ENCODE measurements at places on chromosomes 12 and 14. TPM values are rescaled to one million over a fixed set of nuclear protein-coding genes. Genes with fewer than 3 reads are reported as not detected.

GRCh38 chr12:20492251-20492760 lies 124.0 kb downstream of the PDE3A start:
- DNase-seq: peak; percentile 28

- no peak for DNase-seq
These were observed 62.4 kb upstream of the PSMA6 start for GRCh38 chr14:35229792-35230089.

- no peak for DNase-seq
These were observed 161.5 kb downstream of the SEC23A start for GRCh38 chr14:38941488-38941887.

GRCh38 chr12:2513141-2514037 lies 281.4 kb upstream of the FKBP4 start:
- no peak for DNase-seq

DNA sequence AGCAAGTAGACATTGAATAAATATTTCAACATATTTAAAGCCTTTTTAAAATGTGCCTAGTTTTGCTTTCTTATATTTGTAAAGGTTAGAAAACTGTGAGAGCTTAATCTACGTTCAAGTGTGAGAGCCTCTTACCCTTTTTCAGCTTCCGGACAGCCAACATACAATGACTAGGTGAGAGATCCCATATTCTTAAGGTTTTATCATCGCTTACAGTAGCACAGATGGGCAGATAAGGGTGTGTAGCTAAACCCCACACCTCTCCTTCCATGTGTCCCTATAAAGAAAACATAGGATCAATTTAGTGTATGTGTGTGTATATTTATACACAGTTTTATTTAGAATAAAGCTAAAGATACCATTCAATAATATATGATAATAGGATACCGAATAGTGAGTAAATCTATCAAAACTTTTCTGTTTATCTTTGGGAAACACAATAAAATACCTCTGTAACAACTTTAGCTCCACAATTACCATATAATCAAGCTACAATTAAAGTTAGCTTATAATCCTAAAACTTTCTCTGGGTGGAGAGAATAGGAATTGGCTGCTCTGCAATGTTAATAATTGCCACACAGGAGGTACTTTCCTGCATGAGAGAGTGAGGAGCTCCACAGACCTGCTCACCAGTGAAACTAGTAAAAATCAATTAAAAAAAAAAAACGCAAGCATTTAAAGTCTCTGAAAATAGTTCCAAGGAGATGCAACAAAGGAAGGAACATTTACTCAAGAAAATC lies 110.8 kb downstream of the EML5 start:
- DNase-seq: no peak

- no peak for DNase-seq
These were observed 997.8 kb downstream of the NRXN3 start for GRCh38 chr14:79167957-79168356.

GRCh38 chr12:96255077-96255476 lies 60.9 kb downstream of the ELK3 start:
- DNase-seq: no peak

GRCh38 chr12:78157199-78157598 lies 326.5 kb downstream of the NAV3 start:
- no peak for DNase-seq

DNA sequence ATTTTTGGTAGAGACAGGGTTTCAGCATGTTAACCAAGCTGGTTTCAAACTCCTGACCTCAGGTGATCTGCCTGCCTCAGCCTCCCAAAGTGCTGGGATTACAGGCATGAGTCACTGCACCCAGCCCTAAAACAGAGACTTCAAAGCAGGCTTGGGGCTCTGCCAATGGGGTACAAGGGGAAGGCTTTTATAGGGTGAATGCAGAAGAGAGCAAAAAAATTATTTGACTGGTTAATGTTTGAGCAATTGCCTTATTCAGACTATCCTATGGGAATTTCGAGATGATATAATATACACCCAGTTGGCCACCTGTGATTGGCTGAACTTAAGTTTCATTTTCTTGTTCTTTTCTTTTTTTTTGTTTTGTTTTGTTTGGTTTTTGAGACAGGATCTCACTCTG lies 31.5 kb upstream of the ACTN1 start:
- DNase-seq: peak; percentile 82

- no peak for DNase-seq
These were observed 93.1 kb downstream of the SRGAP1 start for GRCh38 chr12:63937378-63938316.

RDH5 gene
- total RNA-seq: 5.1 TPM

MYH6 gene
- total RNA-seq: not detected

RDH11 gene
- 103 TPM for total RNA-seq

Data from PC-3 (cell line).